ENCODE measurements at places on chromosomes 1 and 21.
A peak's percentile ranks its signal among the peaks of the same experiment; 100 is the strongest.

- DNase-seq, result peak; percentile 32
Observed at GRCh38 chr1:108209456-108210108, 9.4 kb upstream of the SLC25A24 start.

- DNase-seq, result no peak
Observed at GRCh38 chr1:23472351-23473036, 11.5 kb downstream of the ASAP3 start.

DNA sequence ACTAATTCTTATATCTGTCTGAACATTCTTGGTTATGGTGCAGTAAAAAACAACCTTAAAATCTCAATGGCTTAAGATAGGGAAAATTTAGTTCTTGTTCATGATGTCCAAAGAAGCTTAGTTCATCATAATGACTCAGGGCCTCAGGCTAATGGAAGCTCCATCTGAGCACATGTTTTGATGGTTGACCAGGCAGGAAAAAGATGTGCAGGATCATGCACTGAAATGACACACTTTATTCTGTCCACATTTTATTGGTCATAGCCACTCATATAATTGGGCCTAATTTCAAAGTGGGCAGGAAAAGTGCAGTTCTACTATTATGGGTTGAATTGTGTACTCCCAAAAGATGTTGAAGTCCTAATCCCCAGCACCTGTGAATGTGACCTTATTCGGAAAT lies 198.2 kb downstream of the CENPF start:
- no peak for DNase-seq

DNA sequence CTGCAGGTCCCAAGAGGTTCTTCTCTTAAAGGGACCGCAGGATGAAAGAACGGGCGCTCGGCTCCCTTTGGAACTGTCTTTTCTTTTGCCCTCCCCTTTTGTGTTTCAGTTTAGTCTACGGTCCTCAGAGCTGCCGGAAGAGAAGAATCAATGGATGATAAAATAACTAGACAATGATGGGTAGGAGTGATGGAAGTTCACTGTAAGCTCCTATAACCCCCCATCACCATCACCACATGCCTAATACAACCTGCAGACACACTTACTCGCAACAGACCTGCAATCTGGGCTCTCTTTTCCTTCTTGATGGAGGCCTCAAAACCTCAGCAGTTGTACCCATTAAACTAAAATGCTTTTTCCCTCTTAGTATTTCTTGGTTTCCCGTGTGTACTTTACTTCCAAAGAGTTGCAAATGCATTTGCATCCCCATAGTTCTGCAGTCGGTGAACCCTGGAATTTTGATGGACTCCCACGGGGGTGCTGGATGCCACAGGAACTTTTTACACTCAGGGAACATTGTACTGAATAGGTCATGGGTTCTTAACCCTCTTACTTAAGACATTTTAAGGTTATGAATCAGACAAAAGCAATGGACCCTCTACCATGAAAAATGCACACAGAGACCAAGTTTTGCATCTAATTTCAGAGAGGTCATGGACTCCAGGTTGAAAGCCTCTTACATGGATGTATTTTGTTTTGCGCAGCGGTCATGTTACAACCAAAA lies 633 bp upstream of the RFX5 start:
- DNase-seq, result no peak

DNA sequence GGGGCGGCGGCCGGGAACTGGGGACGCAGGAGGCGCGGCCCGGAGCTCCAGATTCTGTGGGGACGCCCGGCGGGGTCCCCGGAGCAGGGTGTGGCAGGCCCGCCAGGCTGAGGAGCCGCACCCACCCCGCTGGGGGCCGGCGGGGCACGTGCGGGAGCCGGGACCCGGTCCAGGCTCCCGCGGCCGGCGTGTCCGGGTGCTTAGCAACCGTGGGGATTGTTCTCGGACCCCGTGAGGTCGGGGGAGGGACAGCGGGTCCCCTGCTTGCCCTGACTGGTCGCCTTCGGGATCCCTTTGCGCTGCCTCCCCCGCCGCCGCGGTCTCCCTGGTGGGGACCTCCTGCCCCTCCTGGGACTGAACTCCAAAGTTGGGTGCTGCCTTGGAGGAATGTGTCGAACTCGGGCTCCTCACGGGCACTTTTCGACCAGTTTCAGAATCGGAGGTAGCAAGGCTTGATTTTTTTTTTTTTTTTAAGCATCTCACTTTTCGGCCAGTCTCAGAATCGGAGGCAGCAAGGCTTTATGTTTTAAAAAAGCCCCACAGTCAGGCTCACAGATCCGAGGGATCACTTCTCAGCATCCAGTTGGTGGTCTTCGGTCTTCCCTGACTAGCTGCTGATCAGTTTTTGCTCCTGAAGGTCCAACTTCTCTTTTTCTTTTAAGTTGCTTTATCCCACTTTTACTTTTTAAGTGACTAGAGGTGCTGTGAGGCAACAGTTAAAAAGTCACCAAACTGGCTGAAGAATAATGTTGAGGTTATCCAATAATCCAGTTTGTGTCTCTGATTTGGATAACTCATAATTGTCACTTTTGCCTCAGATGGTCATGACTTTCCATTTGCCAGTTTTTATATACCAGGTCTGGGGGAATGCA lies 648 bp downstream of the FAM76A start:
- peak; percentile 60 for DNase-seq

DNA sequence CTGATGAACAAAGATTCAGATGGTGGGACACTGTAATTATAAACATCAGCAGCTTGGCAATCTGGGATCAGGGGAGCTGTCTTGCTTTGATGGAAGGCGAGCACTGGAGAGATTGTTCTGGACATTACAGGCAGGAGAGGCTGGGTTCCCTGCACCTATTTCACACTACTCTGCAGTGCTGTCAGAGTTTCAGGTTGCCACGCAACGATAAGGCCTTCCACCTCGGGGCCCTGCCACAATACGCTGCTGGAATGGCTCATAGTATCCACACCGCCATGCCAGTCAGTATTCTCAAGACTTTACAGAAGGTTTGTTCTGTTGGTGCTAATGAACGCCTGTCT lies 96.8 kb downstream of the GLIS1 start:
- DNase-seq, result no peak

DNA sequence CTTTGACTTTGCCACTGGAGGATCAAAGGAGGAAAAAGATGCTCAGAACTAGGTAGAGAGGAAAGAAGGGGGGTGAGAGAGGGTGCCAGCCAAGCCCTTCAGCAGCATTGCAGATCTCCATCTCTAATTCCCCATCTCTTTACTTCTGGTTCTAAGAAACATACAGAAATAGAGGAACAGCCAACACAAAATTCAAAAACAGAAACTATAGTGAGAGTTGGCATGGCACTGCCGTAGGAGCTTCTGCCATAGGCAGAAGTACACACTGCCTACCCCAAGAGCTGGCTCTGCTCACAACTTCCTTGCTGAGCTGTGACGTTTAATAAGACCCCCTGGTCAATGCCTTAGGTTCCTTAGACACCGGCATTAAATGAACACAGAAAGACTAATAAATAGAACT lies 26.6 kb upstream of the RPF1 start:
- no peak for DNase-seq

DNA sequence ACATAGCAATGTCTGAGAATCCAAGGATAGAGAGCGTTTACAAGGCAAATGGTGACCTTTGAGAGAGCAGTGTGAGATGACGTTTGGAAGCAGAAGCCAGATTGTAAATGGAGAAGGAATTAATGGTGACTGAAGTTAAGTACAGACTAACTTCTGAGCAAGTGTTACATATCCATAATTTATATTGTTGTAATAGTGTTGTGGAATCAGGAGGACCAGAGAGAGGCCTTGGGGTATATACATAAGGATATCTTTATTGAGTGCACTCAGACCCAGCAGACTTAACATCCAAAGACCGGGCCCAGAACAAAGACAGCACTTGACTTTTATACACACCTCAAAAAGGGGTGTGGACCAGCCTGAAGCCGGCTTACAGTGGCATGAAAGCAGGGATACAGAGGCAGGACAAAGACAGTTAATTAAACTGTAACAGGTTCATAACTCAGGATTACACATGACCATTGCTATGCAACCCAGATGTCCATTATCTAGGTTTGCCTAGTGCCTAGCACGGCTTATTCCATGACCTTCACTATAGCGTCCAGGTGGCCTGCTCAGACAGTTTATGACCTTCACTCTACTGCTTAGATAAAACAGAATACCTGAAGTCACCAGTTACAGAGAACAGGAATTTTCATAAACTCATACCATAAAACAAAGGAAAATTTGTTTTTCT lies 2.7 kb upstream of the MGST3 start:
- DNase-seq, result no peak

GRCh38 chr21:26246073-26246472 lies 75.5 kb upstream of the APP start:
- no peak for DNase-seq

GRCh38 chr1:91007092-91007491 lies 14.7 kb downstream of the ZNF644 start:
- no peak for DNase-seq

Data from stimulated activated naive CD8-positive, alpha-beta T cell treated with anti-CD3 and anti-CD28 coated beads, Interleukin-15, Interleukin-2, amounts not matched to agents 100 U/mL and 50 U/mL, for 24 hours (primary cell).